ENCODE measurements at places on chromosomes 3 and 15.

- no peak for DNase-seq
These were observed 466.9 kb upstream of the ROBO1 start for GRCh38 chr3:80234706-80235105.

DNA sequence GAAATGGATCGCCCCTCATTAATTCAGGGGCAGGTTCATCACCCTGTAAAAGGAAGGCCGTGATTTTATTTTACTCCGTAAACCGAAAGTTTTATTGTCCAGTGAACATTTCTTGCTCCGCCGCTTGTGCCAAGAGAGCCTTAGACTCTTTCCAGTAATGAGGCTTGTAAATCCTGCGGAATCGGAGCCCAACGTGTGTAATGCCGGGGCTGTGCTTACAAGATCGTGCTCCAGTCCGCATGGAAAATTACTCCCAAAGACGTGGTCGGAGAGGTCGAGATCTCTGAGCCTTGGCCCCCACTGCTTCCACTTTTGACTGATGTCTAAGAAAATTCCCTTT is 649 bp upstream of the PLOD2 start:
- DNase-seq, result peak; percentile 68

DNA sequence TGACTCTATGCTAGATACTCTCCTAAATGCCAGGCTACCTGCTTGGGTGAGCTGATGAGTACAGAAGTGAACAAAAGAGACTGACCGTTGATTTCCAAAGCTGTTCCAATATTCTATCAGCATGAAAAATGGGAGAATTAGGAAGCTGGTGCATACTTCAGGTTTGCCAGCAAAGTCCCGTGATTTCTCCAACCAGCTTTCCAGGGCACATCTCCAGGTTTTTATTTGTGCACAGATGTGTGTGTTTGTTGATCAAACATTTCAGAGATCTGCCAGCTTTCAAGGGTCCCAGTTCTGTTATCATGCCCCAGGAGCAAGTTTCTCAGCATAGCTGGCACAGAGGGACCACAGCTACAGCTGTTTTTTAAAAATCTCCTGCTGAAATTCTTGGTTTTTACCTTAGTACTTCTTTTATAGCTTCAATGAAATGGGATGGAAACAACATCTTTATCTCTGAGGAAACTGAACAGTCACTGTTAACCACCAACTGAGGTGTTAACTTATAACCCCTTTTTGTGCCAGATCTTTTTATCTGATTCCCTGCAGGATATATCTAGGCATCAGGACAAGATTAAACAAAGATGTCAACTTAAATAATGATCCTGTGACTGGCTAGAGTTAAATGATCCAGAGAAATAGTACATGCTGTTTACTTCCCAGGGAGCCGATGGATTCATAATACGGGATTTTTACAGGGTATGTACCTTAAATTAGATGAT is 380.8 kb downstream of the GRM7 start:
- DNase-seq, result no peak

DNA sequence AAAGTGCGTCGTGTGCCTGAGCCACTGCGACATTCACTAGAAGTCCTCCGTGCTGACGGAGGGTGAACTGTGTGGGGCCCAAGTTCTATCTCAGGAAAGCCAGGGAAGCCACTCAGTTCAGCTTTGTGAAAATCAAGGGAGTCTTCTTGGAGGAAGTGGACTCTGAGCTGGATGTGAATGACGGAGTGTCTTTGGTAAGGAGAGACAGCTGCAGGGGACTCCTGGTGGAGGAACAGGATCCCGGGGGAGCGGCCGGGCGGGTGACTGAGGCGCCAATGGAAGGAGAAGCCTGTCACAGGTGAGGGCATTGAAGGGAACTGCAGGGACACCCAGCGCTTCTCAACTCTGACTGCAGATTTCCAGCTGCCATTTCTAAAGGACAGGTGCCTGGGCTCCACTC is 75.6 kb downstream of the APBA2 start:
- DNase-seq, result no peak

GRCh38 chr3:130276203-130276803 is 69.2 kb upstream of the COL6A5 start:
- peak; percentile 77 for DNase-seq

DNA sequence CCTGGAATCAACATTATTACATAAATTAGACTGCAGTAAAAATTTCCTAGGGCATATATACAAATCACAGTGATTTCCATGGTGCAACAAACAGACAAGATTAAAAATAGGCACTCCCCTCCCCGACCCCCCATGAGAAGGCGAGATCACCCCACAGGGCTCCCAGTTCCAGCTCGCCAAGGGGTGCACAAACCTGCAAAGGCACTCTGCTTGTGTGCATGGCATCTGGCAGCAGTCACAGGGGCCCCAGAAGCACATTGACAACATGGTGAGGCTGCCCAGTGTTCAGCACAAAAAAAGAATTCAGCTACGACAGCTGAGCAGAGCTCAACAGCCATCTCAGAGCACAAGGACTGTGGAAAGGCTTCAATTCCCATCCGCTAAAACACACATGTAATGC is 19.2 kb upstream of the CERS3 start:
- no peak for DNase-seq

DNA sequence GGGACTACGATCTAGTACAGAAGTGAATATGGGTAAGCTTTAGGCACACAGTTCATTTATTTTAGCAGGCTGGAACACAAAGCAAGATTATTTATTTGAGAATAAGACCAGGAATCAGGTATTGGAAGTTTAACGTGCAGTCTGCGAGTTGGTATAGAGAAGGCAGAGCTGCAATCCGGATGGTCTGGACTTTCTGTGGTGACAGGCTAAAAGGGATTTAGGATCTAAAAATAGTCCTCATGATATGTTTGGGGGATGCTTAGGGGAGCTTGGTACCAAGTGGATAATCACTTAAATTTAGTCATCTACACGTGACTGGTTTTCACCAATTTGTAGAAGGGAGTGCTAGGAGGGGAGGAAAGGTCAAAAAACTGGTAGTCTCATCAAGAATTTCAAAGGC is 119.4 kb downstream of the DLG1 start:
- DNase-seq, result no peak

DNA sequence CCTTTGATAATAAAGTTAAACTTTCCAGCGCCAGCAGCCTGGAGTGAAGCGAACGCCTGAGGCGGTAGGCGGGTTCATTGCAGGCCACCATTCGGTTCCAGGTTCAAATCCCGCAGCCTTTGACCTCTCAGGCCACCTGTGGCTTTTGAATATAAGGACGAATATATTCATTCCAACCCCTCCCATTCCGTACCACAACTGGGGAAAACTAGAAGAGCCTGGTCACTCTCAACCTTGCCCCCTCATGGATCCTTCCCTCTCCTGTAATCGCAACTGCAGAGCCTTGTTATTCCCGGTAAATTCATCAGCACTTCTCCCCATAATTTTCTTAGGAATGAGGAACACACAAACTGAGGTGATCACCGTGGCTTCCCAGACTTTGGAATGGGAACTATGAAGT is 35.2 kb downstream of the ZIC4 start:
- DNase-seq, result no peak

GRCh38 chr15:50083424-50084025 is 35.5 kb downstream of the ATP8B4 start:
- DNase-seq, result no peak

GRCh38 chr15:76199106-76200082 is 111.9 kb downstream of the ETFA start:
- peak; percentile 88 for DNase-seq

- peak; percentile 50 for DNase-seq
These were observed 11.3 kb downstream of the NR2F2 start for GRCh38 chr15:96341513-96342405.

DNA sequence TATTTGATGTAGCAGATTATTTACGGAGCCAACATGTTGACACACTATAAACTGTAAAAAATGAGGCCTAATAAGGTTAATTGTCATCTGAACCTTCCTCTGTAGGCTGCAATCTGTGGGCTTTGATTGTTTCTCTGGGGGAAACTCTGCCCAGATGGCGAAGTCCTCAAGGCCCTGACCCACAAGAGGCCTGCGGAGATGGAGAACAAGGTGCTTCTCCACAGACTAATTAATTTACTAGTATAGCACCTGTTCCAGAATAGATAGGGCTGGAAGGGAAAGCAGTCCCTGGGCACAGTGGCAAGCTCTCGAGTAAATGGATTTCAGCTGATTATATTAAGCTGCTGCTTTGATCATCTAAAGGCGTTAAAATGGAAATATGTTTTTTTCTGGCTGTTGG is 338.8 kb upstream of the DNAJC19 start:
- no peak for DNase-seq

- DNase-seq, result no peak
These were observed 27.8 kb upstream of the ATP2B2 start for GRCh38 chr3:10532939-10533736.

DNA sequence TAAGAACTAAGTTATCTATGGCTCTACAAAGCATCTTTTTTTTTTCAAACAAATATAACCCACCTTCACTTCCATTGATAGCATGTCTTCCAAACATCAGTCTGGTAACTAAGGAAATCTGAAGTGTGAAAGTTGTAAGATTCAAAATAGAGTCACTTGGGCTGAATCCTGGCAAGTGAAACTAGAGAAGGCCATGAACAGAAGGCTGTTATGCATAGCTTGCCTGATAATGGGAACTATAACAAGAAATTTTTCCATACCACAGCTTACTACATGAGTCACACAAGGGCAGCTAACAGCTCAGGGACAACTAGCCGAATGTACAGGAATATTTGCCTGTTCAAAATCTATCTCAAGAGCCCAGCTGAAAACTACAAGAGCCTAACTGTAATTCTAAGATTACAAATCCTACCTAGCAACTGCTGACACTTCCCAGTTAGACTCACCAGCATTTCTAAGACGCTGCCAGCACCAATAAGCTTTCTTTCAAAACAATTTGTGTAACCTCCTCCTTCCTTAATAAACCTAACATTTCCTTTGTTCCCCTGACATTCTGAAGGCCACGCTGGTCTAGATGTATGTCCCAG is 1066.5 kb downstream of the PLOD2 start:
- peak; percentile 86 for DNase-seq

- DNase-seq, result no peak
These were observed 54.7 kb upstream of the CTNNB1 start for GRCh38 chr3:41144631-41145030.

- DNase-seq, result no peak
These were observed 491.7 kb upstream of the AGTR1 start for GRCh38 chr3:148205977-148206376.

- no peak for DNase-seq
These were observed 92.2 kb upstream of the AGTR1 start for GRCh38 chr3:148605521-148605920.

DNA sequence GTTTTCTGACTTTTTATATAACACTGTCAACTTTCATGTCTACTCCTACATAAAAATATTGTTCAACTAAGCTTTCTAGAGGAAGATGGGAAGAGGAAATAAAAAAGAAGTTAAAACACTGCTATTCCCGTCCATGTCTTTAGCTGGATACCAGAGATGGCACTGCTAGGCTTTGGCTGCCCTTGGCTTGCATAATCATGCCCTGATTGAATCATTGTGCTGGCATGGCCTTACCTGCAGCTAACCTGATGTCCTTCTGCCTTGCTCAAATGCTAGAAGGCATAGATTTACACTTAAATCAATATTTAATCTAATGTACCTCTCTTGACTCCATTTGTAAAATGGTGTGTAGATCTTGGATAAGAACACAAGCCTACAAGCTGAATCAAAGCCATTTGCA is 539.7 kb upstream of the IL12A start:
- DNase-seq, result no peak

GRCh38 chr15:38186507-38186906 is 66.1 kb upstream of the SPRED1 start:
- DNase-seq, result no peak

GRCh38 chr3:194197981-194198695 is 62.2 kb downstream of the HES1 start:
- no peak for DNase-seq

GRCh38 chr3:99882436-99883137 is 64.9 kb downstream of the CMSS1 start:
- no peak for DNase-seq

DNA sequence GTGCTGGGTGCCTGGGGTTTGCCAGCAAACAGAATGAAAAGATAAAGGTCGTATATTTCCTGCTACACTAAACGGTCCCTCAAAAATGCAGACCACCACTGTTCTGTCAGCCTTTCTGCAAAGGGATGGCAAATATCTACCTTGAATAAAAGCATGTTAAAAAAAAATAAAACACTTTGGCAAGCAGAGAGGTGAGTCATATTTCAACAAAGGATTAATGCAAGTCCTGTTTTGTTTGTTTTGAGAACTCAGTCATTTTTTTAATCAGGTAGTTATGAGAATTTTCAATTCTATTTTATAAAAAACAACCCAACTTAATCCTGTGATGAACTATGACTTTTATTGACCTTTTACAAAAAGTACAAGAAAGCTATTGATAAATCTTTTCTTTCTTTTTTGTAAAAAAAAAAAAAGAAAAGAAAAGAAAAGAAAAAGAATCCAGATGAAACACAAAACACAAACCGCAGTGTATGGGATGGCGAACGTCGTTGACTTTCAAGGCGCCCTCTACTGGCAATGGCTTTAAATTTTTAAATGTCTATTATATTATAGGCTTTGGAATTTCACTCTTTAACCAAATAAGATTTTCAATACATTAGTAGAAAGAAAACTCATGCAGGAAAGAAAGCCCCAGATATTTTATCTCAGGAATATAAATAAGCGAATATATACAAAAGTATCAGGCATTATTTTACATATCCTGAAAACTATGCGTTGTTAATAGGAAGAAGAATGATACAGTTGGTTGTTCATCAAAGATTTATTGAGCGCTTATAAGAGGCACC is 87.8 kb downstream of the NCEH1 start:
- DNase-seq, result peak; percentile 78

- no peak for DNase-seq
These were observed 12.9 kb downstream of the C15orf62 start for GRCh38 chr15:40782609-40783227.
